ENCODE measurements at places on chromosomes 16 and 17.
A peak's percentile ranks its signal among the peaks of the same experiment; 100 is the strongest.

- DNase-seq: no peak
Measured at GRCh38 chr17:6752068-6752909, 3.6 kb upstream of the XAF1 start.

DNA sequence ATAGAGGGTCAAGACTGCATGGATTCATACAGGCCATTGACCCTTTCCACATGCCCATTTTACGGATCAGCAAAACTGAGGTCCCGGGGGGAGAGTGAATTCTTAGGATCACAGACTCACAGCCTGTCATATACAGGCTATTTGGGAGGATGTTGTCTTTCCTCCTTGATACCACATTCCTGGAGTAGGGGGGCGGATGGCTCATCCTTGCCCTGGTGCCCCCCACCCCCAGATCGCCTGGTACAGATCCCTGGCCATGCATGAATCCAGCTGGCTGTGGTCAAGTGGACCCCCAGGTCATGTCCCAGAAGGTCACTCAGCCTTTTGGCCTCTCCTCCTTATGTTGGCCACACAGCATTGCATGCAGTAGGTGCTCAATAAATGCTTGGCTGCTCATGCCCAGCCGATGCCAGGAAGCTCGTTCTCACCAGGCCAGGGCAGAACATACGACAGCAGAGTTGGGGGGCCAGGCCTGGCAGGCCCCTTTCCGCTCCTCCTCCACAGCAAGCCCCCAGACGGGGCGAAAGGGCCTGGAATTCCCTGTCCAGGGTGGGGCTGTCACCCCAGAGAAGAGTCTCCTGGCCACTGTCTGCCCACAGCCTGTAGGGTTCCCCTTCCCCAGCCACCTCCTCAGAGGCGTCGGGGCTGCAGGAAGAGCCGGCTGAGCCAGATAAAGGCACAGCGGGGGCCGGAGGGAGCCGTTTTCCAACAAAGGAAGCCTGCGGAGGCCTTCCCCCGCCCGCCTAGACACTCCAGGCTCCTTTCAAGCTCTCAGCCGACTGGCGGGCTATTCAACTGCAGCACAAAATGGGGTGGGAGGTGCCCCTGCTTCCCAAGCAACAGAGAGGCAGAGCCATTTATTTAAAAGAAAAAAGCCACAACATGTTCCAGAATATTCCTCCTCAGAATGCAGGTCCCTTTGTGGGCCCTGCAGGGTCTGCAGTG lies 215.7 kb upstream of the CIBAR2 start:
- DNase-seq: no peak

- DNase-seq: no peak
Measured at GRCh38 chr16:50996166-50996829, 154.8 kb downstream of the SALL1 start.

- no peak for DNase-seq
Measured at GRCh38 chr17:14197057-14197456, 39.6 kb downstream of the CDRT15 start.

DNA sequence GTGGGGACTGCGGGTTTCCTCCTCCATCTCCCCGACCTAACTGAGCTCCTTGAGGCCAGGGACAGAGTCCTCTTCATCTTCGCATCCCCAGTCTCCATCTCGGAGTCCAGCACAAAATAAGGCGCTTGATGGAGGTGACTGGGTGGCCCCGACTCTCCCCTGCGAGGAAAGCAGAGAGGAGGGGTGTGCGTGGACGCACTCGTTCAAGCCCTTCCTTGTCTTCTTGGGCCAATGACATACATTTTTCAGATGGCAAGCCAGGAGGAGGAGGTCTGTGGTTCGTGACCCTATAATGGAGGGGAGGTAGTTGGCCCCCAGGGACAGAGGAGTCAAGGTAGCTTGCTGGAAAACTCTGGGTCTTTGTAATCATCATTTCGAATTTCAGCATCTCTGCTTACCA lies 17.2 kb downstream of the CRISPLD2 start:
- DNase-seq: no peak

DNA sequence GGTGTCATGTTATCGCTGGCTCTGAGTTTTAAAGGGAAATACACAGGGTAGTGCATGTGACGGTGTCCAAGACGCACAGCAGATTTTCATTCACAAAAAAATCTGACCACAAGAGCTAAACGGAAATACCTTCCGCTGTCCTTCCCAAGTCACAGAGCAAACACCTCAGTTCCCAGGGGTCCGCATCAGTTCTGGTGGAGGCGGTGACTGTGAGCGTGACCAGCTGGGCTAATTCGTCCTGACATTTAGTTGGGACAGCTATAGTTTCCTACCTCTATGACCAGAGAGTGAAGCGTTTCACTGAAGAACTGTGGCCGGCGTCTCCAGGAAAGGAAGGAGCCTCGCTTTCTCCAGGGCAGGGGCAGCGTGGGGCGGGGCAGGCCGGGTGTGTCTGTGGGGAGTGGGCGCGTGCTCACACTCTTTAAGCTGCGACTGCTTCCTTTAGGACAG lies 10.5 kb upstream of the FASN start:
- no peak for DNase-seq

DNA sequence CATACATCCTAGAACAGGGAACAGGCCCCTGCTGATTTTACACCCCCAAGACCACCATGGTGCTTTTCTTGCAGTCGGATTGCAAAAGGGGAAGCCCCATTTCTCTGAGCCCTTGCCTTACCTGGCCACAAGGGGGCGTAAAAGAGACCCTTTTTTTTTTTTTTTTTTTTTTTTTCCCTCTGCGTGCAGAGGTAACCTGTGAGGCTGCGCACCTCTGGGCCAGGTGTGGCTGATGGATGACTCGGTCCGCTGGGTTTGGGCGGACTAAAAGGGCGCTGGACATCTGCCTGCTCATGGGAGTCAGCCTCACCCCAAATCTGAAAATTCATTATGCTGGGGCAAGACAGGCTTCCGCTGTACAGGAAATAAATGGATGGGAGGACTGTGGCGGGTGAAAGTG lies 281.0 kb downstream of the CBLN1 start:
- DNase-seq: no peak

GRCh38 chr16:68136515-68136914 lies 51.3 kb downstream of the NFATC3 start:
- DNase-seq: no peak

GRCh38 chr17:74493331-74493833 lies 26.9 kb downstream of the CD300A start:
- peak; percentile 63 for DNase-seq

All from activated naive CD4-positive, alpha-beta T cell treated with anti-CD3 and anti-CD28 coated beads, Interleukin-2, amount 50 U/mL, for 72 hours (primary cell).